NCI-H748 treated with DMSO at 0.1 percent for 48 hours (cell line): ENCODE measurements at places on chromosomes 2 and 18.

DNA sequence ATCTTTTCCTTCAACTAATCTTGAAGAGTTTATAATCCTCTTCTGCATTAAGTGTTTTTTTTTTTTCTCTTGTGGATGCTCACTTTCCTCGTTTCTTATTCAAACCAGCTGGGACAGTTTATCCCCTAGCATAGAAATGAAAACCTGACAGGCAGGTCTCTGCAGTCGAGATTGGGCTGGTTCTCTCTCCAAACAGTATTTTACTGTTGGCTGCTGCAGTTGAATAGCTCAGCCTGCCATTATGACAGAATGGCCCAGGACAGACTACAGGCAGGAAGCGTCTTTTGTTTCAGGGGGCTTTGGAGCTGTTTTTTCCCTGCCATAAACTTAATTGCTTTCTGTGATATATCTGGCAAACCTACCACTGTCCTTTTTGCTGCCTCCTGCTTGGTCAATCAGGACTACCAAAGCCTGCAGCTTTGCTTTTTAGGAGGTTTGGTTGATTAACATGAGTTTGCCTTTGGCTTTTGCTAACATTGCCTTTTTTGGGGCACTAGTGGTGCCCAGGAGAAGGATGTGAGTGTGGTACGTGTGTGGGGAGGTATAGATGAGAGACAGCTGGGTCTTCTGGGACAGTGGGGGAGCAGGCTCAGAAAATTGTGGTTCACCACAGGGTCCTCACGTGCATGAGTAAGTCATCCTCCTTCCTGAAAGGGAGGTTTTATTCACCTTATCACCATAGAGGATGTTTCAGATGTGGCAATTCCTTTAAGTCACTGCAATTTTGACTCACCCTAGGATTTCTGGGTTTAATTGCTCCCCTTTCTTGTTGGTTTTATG, 128.7 kb downstream of the LYPD6B start:
- DNase-seq = no peak

GRCh38 chr2:109220860-109221259, 91.9 kb downstream of the SH3RF3 start:
- no peak for DNase-seq

- no peak for DNase-seq
Observed at GRCh38 chr18:54235871-54236270, 11.4 kb upstream of the MBD2 start.

- DNase-seq = no peak
Observed at GRCh38 chr18:69000366-69000765, 202.5 kb downstream of the CCDC102B start.

DNA sequence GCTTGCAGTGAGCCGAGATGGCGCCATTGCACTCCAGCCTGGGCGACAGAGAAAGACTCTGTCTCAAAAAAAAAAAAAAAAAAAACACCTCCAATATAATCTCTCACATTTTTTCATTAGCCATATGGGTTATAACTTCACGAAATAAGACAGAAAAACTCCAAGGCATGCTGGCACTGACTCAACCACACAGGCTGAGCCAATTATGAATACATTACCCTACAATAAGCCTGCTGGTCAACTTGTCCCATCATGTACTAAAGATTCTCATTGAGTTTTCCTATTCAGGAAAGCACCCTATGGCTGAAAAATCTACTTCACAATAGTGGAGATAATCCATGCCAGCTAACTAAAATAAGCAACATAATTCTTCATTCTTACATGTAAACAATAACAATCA, 12.8 kb upstream of the MAP3K20 start:
- DNase-seq = no peak
